ENCODE measurements at places on chromosomes 16 and 17.

GRCh38 chr16:7086822-7087616, 245.6 kb upstream of the RBFOX1 start:
- DNase-seq, result no peak

DNA sequence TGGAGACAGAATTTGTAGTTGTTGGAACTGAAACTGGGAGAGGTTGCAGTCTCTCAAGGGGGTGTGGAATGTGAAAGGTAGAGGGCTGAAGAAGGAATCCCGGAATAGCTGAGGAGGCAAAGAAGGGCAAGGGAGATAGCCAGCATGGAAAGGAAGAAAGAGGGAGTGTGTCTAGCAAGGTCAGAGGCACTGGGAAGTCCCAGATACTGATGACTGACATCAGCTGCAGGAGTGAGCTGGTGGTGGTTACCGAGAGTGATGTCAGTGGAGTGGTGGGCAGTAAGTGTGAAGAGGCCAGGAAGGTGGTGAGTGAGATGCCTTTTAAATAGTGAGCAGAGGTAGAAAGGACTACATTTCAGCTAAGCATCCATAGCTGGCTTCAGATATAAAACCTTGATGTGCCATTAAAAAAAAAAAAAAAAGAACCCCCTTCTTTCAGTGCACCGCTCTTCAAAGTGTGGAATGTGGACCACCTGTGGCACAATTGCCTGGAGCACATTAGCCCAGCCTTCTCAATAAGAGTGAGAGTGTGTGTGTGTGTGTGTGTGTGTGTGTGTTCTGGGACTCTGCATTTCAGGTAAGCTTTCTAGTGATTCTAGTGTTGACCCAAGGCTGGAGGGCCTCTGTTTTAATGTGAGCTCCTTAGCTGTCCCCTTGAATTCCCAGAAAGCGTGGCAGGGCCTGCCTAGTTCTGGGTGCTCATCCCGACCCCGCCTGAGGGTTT, 8.5 kb downstream of the PRMT7 start:
- no peak for DNase-seq

GRCh38 chr17:65947831-65948230, 244.1 kb downstream of the CEP112 start:
- DNase-seq, result no peak

DNA sequence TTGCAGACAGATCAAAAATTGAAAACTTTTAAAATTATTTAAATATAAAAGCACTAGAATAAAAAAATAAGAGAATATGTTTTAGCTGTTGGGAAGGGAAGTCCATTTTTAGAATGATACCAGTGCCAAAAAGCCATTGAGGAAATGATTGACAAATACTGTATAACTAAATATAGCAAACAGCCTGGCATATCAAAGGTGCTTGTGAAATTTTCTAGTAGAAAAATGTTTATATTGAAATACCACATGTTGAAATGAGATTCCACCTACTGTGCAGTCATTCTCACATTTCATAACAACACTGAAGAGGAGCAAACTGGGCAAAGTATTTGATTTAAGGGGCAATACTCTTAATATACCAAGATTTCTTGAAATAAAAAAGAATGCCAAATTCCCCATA, 183.5 kb downstream of the PHKB start:
- DNase-seq, result no peak

- DNase-seq, result no peak
Measured at GRCh38 chr17:73224663-73225305, 31.9 kb downstream of the COG1 start.

Measured in foreskin melanocyte (primary cell).